NCI-H524 treated with DMSO at 0.1 percent for 48 hours (cell line): ENCODE measurements at places on chromosomes 3 and 15.

DNA sequence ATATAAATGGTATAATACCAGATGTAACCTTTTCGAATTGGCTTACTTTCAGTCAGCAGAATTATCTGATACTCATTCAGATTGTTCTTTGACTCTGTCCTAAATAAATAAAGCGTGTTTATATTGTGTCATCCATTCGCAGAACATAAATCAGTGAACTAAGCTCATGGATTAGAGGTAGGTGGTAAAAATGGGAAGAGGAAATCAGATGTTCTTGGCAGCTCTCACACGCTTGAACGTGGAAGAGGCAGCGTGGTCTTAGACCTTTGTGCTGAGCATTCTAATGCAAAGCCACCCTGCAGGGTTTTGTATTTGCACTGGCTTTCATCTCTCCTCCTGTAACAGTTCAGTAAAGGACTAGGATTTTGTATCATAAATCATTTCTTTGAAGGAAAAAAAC lies 441.4 kb downstream of the GABRG3 start:
- DNase-seq, result no peak

DNA sequence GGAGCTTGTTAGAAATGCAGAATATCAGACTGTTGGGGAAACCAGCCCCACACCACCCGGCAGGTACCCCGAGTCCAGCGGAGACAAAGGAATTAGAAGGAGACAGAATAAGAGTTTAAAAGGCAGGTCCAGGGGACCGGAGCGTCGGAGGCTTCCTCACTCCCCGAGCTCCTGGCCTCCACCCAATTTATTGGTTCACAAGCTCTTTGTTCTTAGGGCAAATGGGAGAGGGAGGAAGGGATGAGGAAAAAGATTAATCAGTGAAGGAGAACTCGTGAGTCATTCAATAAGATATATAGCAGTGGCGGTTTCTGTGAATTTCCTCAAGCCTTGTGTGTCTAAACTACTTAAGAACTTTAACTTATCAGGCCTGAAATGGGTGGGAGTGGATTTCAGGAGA lies 32.1 kb upstream of the WDR72 start:
- DNase-seq, result no peak

DNA sequence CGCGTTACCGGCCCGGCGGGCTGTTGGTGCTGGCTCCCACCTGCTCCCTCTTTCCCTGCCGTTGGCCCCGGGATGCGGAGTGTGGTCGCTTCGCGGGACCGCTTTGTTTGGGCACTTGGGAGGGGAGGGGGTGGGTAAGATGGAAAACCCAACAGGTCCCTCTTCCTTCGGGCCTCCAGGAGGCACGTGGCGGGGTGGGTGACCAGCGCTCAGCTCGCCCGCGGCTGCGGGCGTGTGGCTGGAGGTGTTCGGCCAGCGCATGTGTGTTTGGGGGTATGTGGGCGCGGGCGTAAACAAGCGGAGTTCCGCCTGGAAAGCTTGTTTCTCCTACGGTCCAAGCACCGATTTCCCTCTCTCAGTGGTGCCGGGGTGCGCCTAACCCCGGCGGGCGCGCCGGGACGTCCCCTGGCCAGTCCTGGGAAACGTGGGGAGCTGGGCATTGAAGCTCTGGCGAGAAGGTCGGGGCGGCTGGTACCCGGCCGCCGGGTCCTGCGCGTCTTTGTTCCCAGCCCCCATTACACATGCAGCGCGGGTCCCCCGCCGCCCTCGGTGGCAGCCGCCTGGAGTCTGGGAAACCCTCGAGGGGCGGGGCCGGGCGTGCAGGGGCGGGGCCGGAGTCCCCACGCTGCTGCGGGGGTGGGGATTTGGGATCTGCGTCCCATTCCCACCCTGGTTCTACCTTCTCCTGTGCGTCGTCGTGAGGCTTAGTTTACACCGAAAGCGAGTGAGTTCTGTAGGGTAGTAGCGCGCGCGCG lies 1.4 kb downstream of the ACVR2B start:
- DNase-seq, result no peak

GRCh38 chr3:101038393-101038792 lies 45.2 kb upstream of the ABI3BP start:
- DNase-seq, result no peak

GRCh38 chr3:196501316-196502044 lies 2.1 kb downstream of the RNF168 start:
- no peak for DNase-seq

DNA sequence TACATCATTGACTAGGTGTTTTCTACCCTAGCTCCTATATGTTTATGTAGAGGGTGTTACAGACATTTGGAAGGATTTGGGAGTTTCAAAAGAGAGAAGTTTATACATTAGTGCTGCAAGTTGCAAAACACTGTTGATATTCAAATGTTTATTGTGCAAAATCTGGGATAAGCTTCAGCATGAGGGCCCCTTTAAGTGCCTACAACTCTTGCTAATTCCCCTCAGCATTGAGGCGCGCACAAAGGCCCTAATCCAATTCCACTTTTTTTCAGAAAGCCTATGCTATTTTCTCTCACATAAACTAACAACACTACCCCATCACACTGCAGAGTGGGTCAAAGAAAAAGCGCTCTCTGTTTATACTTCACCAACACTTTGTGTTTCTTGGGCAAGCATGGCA lies 208.0 kb downstream of the NR2F2 start:
- DNase-seq, result no peak

- DNase-seq, result no peak
Observed at GRCh38 chr15:69623392-69624154, 171.0 kb downstream of the RPLP1 start.

DNA sequence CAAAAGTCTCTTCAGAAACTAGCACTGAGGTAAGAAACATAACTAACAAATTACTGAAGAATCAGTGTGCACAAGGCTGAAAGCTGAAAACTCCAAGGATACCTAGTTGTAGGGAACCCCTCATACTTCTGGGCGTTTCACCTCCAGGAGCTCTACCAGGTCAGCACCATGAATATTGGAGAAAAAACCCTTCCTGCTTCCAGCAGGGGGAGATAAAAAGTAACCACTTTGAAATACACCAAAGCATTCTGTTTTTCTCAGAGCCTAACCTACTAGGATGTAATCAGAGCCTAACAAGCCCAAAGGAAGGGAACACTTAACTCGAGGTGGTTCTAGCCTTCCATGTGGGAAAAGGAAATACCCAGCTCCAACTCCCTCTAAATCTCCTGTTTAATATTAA lies 175.8 kb upstream of the MME start:
- no peak for DNase-seq

GRCh38 chr3:113151461-113152031 lies 59.8 kb upstream of the BOC start:
- no peak for DNase-seq

DNA sequence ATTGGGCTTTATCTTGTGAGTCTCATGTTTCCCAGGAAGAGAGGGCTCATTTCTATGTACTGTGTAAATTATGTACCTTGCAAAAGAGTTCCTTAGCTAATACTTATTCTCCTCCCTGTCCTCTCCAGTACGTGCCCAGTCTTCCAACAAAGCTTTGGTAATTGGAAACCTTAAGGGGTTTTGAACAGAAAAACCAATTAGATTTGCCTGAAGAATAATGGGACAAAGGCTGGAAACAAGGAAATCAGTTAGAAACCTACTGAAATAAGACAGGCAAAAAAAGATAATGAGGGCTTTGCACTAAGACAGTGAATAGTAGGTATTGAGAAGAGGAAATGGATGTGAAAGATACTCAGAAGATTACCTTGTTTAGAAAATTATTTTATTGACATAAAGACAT lies 82.5 kb downstream of the SPRED1 start:
- no peak for DNase-seq

GRCh38 chr3:16943857-16944256 lies 59.1 kb downstream of the PLCL2 start:
- no peak for DNase-seq

GRCh38 chr15:89174476-89174875 lies 46.9 kb downstream of the RLBP1 start:
- no peak for DNase-seq

DNA sequence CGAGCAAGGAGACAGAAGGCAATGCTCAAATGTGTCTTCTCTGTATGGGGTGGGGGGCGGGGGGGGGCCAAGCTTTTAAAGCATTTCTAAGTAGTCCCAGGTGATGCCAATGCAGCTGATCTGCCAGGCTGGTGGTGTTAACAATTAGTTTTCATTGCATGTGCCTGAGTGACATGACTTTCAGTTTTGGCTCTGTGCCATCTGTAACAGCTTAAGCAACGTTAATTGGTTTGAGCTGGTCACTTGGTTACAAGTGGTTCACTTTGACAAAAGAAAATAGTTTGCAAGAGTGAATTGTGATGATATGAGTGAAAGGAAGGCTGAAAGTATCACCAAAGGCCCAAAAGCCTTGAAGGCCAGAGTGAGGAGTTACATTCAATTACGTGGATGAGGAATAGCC lies 26.4 kb upstream of the LRIG1 start:
- DNase-seq, result peak; percentile 2

DNA sequence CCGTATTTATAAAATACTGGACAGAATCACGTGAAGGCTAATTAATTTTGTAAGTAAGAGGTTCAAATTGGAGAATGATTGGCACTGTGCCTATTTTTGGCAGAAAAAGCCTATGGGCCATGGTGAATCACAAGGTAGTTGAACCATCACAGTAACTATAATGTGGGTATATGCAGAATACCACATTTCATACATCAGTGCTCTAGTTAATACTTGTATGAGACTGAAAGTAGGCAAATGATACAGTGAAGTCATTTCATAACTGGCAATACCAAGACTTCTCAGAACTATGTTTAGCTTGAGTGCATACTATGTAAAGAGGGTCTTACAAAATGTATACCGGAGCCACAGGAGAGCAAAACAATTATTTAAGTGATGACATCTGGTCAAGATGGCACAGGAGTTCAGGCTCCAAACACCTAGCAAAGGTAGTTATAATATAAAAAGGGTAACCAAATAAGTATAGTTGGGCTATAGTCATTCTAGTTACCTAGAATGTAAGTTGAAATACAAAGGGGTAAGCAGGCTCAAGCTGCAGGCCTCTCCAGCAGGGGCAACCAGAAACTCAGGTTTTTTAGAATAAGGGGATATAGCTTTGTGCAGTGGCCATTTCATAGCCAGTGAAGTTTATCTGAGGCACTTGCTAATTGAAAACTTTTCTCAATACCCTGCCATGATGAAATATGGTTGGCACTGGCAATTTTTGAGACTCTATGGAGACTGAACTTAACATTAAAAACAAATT lies 19.1 kb downstream of the GPR160 start:
- no peak for DNase-seq

DNA sequence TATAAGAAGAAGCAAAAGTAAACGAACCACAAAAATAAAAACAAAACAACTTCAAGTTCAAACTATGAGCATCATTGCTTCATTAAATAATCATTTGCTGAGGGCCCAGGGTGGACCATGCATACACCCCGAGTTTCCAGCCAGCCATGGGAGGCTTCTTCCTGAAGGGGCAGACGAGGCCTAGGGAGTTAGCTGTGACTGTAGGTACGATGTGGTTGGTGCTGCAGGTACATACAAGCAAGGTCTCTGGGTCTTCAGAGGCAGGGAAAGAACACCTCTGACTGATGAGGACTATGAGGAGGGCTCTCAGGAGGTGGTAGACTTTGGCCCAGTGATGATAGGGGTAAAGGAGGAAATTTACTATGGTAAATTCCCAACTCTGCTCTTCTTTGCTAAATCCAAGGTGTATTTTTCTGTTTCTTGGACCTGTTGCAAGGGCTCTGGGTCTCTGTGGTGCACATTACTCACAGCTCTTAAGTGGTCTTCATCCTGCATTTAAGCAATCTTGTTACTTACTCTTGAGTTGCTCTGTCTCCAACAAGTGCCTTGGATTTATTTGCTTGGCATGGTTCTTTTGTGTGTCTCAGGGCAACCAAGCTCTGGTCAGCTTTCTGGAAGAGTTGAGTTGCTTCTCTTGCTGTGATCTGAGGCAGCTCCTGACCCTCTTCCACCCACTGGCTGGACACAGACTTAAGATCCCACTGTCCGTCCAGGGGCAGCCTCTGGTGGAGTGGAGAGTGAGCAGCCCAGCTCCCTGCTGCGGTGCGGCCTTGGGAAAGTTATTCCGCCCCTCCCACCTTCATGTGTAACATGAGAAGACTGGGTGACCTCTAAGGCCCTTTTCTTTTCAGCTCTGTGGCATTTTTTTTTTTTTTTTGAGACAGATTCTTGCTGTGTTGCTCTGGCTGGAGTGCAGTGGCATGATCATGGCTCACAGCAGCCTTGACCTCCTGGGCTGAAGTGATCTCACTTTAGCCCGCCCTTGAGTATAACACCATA lies 56.1 kb upstream of the KIF23 start:
- DNase-seq, result no peak

- DNase-seq, result no peak
Observed at GRCh38 chr3:130905551-130905950, 11.7 kb downstream of the ATP2C1 start.

DNA sequence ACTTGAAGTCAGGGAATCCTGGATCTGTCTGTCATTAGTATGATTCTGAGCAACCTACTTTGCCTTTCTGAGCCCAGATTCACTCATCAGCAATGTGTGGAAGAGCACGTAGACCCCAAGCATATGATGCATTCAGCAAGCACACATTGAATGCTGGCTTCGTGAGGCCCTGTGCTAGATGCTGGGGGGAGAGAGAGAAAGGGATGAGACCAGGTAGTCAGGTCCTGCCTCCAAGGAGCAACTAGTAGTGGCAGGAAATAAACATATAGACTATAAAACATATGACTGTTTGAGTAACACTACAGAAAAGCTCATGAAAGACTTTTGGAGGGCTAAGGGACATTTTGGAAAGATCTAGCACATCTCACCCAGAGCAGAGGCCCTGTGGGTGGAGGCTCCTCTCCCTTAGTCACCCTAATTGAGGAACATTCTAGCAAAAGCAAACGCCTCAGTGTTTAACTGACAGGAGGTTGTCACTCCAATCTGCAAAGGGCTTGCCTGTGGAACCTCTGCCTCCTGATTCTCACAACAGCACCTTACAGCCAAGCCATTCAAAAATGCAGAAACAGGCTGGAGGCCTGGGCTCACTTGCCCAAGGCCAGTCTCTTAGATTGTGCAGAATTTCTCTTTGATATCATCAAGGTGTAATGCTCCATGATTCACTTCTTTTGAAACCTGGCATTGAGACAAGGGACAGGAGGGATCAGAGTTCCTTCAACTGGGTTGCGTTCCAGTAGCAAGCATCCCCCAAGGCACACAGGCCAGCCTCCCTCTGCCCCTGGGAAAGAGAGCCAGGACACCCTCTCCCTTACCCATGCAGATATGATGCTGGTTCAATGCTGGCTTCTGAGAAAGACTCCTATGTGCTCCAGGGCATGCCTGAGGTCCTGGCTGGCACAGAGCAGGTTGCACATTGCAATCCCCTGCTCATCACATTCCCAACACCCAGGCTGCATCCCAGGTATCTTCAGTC lies 26.1 kb downstream of the STARD5 start:
- no peak for DNase-seq

- no peak for DNase-seq
Observed at GRCh38 chr15:88586401-88587162, 34.6 kb upstream of the AEN start.

- no peak for DNase-seq
Observed at GRCh38 chr3:78004571-78004970, 964.7 kb downstream of the ROBO2 start.

DNA sequence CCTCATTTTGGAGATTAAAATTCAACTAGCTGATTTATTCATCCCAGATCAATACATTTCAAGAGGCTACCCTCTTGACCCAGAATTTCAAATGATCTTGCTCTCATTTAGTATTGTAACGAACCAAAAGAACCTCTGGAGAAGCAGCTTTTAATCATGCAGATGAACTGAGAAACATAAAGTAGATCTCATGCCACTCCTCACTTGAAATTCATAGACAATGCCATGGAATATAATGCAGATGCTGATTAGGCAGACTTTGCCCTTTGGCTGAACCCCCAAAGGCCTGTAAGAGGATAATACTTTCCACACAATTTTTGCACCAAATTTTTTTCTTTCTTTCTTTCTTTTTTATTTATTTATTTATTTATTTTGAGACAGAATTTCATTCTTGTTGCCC lies 358.3 kb downstream of the NEK10 start:
- no peak for DNase-seq
